Brain pericyte (primary cell): ENCODE measurements at places on chromosomes 7 and 10.

- DNase-seq: no peak
Measured at GRCh38 chr10:34291466-34292193, 523.5 kb downstream of the PARD3 start.

DNA sequence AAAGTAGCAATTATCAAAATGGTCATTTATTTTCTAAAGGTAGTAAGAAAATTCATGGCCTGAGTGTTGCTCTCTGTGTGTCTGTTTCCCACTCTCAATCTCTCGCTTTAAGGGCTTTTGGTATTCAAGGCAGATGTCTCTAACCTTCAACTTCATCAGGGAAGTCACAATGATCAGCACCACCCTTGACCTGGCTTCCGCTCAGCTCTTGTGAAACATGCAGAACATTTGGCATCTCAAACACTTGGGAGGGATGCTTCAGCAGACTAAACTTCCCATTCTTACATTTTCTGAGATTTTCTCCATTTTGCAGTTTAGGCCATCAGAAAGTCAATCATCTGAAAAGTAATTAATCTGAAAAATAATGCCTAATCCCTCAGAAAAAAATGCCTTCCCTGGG is 129.8 kb downstream of the AOAH start:
- no peak for DNase-seq

DNA sequence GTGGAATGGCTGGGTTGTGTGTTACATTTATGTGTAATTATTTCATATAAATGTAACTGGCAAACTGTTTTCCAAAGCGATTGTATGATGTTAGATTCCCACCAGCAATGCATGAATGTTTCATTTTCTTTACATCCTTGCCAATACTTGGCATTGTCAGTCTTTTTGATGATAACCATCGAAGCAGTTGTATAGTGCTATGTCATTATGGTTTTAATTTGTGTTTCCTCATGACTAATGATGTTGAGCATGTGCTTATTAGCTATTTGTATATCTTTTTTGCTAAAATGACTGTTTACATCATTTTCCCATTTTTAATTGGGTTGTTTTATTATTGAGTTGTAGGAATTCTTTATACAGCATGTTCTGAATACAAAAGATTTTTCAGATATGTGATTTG is 22.3 kb downstream of the AHCYL2 start:
- DNase-seq: no peak

- DNase-seq: no peak
Measured at GRCh38 chr7:12695965-12696364, 8.5 kb downstream of the ARL4A start.

DNA sequence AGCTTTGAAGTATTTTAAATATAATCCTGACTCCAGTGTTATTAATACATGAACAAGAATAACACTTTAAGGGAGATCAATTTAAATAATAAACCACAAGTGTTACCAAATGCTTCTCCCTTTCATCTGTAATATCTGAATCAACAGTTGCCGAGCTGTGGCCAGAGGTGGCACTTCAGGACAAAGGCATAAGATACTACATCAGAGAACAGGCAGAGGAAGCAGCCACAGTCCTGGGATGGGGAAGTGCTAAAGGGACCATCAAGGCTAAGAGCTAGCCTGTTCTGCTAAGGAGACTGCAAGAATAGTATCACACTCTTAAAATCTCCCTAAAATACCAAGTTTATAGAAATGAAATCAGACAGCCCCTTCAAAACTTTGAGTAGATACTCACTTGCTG is 378.2 kb upstream of the PRKCQ start:
- DNase-seq: no peak

- DNase-seq: no peak
Measured at GRCh38 chr10:8962249-8962648, 907.8 kb downstream of the GATA3 start.

- DNase-seq: no peak
Measured at GRCh38 chr7:90777465-90777864, 181.3 kb downstream of the CDK14 start.
